ENCODE measurements at places on chromosomes 3 and 15.

DNA sequence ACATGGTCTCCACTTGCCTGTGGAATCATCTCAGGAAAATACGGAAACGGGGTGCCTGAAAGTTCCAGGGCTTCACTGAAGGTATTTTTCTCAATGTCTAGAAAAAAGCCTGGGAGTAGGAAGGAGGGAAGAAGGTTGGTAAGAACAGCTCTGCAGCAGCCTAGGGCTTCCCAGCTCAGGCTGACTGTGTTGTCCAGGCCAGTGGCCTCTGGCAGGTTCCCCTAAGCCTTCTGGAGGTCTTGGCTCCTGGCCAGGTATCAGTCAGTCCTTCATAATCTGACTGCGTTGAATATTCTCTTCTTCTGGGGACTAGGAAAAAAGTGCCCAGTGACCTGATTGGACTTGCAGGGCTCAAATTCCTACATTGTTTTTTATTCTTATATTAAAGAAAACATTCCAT lies 38.6 kb downstream of the SSR3 start:
- no peak for DNase-seq

DNA sequence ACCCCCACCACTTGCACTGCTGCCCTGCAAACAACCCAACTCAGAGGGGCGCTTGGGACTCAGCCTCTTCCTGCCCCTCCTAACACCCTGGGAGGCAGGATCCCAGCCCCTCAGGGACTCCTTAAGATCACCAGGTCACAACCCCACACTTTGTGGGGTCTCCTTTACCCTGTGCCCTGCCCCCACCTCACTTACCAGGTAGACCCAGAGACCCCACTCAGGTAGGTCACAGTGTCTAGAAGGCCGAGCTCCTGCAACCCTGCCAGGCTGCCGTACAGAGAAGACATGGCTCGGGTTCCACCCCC lies 9.1 kb downstream of the PLA2G4F start:
- DNase-seq: no peak

DNA sequence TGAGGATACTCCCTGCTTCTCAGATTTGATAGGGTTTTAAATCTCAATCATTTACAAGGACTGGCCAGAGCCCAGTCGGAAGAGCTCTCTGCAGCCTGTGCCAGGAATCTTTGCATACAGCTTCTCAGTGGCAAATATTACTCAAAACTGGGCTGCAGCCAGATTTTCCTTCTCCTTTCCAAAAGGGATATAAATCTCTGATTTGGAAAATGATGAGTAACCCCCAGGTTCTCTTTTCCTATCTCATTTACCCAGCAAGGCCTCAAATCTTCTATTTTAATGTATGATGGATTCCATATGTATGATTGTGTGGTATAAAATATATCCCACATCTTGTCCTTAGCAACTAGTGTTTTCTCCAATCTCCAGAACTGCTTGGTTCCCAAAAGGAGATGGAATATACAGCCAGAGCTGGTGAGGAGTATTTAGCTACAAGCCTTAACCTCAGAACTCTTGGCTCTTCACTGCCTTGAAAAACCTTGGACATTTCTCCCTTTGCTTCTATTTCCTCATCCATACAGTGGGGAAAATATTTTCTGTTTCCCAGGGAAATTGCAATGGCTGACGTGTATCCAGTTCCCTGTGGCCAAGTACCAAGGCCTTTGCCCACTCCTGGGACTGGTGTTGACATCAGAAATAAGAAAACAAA lies 114.4 kb downstream of the ATG7 start:
- no peak for DNase-seq

DNA sequence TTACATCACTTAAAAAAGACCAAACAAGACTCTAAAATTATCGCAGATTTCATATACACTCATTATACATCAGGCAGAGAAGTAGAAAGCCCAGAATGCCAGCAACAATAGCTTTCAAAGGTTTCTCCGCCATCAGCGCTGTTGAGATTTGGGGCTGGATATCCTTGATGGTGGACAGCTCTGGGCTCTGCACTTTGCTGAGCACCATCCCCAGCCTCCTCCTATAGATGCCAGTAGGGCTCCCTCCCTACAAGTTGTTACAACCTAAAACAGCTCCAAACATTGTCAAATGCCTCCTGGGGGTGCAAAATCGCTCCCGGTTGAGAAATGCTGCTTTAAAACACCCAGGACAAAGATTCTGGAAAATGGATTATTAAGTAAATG lies 73.5 kb downstream of the ATP10A start:
- no peak for DNase-seq

GRCh38 chr3:114640126-114640525 lies 346.3 kb downstream of the TIGIT start:
- DNase-seq: no peak

DNA sequence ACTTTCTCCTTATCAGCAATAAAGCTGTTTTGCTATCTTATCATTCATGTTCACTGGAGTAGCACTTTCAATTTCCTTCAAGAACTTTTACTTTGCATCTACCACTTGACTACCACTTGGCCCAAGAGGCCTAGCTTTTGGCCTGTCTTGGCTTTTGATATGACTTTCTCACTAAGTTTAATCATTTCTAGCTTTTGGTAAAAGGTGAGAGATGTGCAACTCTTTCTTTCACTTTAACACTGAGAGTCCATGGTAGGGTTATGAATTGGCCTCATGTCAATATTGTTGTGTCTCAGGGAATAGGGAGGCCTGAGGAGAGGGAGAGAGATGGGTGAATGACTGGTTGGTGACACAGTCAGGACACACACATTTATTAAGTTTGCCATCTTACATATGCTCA lies 31.0 kb upstream of the FAM3D start:
- no peak for DNase-seq

- DNase-seq: peak; percentile 98
These were observed 501.7 kb downstream of the SHQ1 start for GRCh38 chr3:72346526-72346926.

DNA sequence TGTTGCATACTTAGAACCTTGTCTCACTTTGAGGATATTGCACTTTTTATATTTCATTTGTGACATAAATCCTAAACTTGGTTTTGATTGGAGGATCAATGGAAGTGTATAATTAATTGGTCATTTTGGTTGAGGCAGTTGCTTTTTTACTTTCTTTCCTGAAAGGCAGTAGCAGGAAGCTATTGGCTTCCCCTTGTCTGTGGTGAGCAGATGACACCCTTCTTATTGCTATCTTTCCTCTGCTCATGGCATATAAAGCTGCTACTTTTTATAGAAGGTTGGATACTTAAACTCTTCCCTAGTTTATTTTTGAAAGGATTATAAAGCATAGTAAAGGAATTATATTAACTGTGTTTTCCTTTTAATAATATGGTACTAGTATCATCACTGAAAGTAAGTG lies 28.6 kb downstream of the FAM98B start:
- DNase-seq: no peak

DNA sequence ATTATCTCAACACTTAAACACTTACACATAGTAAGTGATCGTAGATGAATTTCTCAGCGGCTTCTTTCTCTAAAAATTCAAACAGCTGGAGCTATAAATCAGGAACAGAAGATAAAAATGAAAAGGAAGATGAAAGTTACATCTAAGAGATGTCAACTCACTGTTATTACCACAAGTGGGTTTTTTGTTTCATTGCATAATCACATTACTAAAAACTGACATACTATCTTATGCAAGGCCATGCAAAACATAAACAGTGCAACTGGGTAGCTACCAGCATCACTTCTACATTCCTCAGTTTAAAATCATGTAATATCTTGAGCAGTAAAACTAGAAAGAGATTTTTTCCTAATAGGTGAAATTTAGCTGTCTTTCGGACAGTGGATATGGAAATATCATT lies 14.9 kb downstream of the MINDY4B start:
- DNase-seq: no peak

DNA sequence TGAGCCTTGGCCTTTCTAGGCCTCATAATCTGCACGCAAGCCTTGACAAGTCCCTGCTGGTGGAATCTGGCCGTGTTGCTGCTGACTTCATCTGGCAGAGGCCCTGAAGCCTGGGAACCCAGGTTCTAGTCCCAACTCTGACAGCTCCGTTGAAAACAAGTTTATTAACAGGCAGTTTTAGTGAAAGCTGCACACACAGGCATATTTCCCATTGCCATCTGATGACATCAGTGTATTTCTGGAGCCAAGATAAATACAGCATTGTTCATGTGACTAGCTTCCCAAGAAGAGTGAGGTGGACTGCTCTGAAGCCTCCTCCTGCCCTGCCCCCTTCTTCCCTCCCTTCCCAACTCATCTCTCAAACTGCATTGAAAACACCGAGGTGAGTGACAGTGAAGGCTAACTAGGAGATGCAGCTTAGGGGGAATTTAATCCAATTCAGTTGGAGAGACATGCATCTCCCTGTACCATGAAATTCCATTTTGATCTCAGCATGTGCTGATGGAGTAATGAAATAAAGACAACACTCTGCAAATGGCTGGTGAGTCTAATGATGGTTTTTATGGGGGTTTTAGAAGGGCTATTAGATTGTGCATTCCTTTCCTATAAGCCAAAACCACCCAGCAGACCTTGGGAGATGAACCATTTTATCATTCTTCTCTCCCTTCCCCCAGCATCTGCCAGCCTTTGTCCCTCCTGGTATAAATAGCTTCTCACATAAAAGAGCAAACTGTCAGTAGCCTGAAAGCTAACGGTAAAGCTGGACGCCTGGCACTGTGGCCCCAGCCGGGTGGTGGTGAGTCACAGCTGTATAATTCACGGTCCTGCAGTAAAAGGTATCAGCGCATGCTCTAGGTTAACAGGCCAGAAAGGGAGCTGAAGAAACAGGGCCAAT lies 38.0 kb downstream of the PRICKLE2 start:
- peak; percentile 95 for DNase-seq

- DNase-seq: no peak
These were observed 177.9 kb downstream of the TLE3 start for GRCh38 chr15:69919816-69920215.

All from astrocyte of the cerebellum (primary cell).